ENCODE measurements at places on chromosomes 1 and 21.

GRCh38 chr1:230159580-230159979 is 92.5 kb downstream of the GALNT2 start:
- DNase-seq, result no peak

GRCh38 chr1:5570931-5571330 is 421.3 kb downstream of the NPHP4 start:
- no peak for DNase-seq

GRCh38 chr1:202161151-202162046 is 997 bp upstream of the PTPN7 start:
- no peak for DNase-seq

DNA sequence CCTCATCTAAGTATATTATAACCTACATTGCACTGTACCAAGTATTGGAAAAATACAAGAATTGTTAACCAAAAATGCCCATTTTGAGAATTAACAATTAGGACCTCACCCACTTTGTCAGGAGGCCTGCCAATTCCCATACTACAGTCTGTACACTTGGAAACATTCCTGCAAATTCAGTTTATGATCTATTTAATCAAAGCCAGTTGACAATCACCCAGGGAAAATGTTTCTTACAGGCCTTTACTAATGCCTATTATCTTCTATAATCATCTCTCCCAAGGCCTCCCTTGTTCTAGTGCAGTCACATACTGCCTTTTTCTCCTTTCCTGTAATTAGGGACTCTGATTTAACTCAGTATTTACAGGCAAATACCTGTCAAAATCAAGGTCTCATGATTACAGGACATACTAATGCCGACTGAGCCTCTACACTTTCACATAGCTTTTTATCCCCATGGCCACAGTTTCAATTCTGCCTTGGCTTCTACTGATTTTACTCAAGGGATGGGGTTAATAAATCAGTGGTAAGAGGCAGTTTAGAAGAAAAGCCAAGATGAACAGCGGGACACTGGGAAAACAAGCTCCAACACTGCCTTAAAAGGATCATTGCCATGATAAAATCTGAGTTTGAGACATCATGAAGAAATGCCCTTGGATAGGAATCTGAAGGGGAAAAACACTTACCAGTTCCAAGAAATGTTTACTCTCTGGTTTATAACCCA is 338.7 kb downstream of the VAV3 start:
- no peak for DNase-seq

GRCh38 chr1:66402194-66402593 is 131.8 kb upstream of the SGIP1 start:
- no peak for DNase-seq
